ENCODE measurements at places on chromosomes 4 and X.

- DNase-seq: no peak
Observed at GRCh38 chrX:17822351-17822750, 38.7 kb downstream of the RAI2 start.

GRCh38 chr4:99205153-99205979, 13.7 kb downstream of the ADH6 start:
- no peak for DNase-seq

DNA sequence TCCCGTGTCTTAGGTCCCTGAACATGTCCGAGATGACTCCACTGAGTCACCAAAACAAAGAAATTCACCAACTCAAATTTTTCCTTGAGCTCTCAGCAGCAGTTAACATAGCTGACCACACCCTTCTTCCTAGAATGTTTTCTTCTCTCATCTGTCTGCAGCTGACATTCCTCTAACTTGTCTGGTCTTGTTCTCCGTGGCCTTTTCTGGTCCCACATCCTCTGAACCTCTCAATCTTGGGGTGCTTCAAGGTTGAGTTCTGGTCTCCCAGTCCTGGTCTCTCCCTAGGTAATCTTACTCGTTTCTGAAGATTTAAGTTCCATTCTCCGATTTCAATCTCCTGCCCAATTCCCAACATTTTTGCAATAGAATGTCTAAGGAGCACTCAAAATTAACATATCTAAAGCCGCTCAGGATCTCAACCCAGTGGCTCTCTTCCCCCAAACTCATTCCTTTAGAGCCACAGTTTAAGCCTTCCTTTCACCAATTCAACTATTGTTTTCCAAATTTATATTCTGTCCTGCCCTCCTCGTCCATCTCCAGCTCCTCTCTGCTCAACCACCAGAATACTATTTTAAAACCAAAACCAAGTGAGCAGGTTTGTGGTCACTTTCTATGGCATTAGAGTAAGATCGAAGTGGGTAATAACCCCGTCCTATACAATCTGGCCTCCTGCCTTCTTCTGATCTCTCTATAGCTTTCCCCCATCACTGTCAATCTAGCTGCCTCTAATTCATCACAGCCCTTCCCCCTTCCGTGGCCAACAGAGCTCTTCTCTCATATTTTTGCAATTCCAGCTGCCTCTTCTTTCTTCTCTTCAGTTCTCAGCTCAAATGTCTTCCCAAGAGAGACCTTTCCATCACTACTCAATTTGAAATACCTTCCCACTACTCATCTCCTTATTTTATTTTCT, 1.2 kb downstream of the TRIML2 start:
- DNase-seq: peak; percentile 66

- no peak for DNase-seq
Observed at GRCh38 chr4:107977966-107978705, 11.6 kb upstream of the HADH start.

GRCh38 chr4:139042981-139043460, 27.4 kb downstream of the NOCT start:
- DNase-seq: no peak

DNA sequence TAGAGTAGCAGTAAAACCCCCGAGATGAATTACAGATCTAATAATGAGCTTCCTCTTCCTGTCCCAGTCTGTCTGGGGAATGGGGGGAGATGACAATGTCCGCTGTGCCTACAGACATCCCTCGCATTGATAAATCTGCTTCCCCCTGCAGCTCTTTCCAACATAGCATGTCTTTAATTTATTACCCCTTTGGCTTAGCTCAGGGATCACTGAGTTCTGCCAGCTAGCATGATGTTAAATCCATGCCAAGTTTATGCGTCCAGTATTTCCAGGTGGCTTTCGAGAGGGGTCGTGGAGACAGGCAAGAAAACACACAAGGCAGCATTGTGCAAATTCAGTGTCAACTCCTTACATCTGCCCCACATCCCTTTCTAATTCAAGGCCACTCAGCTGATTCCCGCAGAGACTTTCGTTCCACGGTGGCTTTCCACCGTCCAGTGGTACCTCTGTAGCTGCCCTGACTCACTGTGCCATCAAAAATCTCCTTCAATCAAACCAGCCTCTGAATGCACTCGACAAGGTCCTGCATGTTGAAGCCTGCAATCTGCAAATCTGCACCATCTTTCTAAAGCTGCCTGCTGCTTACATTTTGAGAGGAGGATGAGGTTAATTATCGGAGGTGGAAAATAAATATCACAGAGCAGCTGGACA, 75.1 kb downstream of the MXRA5 start:
- DNase-seq: peak; percentile 43

GRCh38 chr4:173666-174314, 49.5 kb downstream of the ZNF718 start:
- no peak for DNase-seq

- DNase-seq: no peak
Observed at GRCh38 chr4:92714640-92715039, 410.9 kb downstream of the GRID2 start.
